GM12865 (cell line): ENCODE measurements at places on chromosomes 5 and 9.
A peak's percentile ranks its signal among the peaks of the same experiment; 100 is the strongest.

GRCh38 chr5:14594378-14595074 lies 12.9 kb downstream of the OTULINL start:
- no peak for DNase-seq

GRCh38 chr5:50576686-50577256 lies 89.7 kb upstream of the PARP8 start:
- no peak for DNase-seq

DNA sequence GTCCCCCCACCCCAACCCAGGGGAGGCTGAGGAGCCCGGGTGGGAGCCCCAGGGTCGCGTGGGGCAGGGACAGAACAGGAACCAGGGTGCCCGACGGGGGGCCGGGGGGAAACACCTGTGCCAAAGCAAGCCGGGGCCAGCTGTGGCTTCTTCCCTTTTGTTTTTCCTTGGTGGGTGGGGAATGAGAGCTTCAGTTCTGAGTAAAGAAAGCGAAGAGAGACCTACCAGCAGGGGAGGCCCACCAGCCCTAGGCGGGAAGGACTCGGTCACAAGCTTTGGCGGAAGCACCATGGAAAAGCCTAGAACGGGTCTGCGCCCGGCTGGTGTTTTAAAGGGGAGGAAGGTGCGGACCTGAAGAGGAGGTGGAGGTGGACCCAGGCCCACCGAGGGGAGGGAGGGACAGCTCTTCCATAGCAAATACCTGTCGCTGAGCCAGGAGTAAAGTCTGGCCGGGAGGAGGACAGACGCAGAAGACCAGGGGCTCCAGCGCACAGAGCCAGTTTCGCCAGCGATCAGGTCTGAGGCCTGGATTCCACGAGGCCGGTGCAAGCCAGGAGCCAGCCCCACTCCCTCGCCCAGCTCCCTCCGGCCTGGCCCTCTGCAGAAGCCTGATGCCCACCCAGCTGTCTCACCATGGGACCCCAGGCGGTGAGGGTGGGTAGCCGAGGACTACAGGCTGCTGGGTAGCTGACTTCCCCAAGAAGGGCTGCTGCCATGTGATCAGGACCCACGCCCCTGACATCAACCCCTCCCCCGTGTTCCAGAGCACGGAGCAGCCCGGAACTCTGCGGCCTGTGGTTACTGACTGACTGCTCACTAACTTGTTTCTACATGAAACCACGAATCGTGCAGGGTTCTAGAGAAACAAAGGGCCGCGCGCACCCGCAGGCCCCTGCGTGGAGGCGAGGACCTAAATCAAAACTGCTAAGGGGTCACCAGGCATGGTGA lies 849 bp upstream of the MGAT1 start:
- DNase-seq = peak; percentile 95

DNA sequence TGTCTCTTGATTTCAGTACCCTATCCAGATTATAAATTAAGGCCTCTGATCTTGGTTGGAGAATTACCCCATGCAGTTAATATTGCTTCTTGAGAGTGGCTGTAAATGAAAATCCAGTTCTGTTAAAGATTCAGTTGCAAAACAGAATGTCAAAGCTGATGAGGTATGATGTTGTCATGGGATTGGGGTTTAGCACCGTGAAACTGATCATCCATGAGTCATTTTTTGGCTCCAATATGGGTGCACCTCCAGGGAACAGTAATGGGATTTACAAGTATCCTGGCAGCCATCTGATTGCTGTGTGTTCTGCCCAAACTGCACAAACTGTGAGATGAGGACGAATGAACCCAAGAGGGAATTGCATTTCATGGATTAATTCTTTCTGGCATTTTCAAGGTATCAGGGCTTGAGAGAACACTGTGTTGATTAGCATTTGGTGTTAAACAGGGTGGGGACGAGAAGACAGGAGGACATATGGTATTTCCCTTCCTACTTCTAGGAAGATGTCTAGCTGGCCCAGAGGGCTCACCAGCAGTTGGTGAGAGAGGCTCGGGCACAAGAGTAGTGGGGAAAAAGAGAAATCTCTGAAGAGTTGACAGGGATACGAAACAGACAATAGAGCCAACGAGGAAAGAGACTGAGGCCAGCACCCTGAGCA lies 214.7 kb downstream of the GAS1 start:
- no peak for DNase-seq

GRCh38 chr5:126195410-126196100 lies 227.7 kb upstream of the GRAMD2B start:
- DNase-seq = no peak

GRCh38 chr5:10567121-10567591 lies 3.3 kb downstream of the ANKRD33B start:
- peak; percentile 71 for DNase-seq

DNA sequence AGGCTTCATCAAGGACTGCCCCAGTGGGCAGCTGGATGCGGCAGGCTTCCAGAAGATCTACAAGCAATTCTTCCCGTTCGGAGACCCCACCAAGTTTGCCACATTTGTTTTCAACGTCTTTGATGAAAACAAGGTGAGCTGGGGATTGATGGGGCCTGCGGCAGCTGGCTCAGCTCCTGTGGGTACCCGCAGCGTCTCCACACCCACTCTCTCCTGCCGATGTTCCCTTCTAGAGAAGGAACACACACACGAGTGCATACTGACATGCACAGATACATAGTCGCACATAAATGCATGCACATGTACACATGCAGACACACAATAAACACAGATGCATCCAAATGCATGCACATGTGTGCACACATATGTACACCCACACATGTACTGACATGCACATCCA lies 45.6 kb downstream of the NCS1 start:
- DNase-seq = no peak

DNA sequence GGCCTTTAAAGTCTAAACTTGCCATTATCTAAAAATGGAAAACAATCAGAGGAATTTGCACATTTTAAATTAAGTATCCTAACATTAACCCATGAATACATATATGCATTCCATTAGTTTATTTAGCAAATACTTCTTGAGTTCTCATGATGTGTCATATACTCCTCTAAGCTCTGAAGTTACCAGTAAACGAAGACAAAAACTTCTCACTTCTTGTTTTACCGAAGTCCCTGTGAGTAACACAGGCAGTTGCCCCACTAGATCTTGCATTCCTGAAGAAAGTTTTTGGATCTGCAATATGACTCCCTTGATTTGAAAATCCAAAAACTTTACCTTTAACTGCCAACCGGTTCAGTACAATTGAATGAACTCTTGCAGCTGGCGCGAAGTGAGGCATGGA lies 439.0 kb upstream of the MPDZ start:
- no peak for DNase-seq

DNA sequence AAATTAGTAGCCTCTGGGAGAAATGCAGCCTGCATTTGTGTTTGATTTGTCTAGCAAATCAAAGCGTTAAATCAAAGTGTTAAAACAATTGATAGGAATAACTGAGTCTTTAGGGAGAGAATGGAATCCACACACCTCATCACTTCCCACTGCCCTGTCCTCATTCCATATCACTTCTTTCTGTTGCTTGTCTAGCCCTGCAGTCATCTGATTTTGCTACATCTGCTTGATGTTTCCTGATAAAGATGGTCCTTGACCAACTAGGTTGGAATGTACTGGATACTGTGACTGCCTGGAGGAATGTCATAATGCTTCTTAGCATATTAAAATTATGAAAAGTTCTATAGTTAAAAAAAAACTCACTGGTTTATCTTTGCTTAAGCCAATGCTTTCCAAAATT lies 119.9 kb downstream of the DOCK2 start:
- DNase-seq = no peak

DNA sequence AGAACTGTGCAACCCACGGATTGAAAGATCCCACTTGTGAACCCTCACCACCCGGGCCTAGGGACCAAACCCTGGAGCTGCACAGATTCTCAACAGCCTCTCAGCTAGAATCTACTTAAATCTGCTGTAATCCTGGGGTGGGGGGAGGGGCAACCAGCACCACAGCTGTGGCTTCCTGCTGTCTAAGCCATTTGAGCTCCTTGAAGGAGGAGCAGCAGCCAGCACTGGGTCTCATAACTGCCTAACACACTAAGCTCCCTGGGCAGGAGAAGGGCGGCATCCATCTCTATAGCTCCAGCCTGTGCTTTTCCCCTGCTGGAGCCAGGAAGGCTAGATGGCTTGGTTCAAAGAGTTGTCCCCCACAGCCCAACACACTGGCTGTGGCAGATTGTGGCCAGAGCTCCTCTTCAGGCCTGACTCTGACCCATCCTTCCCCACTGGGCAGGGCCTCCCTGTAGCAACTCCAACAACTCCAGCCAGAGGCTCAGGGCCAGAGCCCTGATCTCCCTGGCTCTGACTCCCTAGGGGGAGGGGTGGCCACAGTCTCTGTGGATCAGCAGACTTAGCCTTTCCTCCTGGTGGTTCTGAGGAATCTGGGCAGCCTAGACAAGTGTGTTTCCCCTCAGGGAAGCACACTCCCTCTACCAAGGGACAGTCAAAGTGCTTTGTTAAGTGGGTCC lies 72.0 kb upstream of the C9orf72 start:
- DNase-seq = no peak

DNA sequence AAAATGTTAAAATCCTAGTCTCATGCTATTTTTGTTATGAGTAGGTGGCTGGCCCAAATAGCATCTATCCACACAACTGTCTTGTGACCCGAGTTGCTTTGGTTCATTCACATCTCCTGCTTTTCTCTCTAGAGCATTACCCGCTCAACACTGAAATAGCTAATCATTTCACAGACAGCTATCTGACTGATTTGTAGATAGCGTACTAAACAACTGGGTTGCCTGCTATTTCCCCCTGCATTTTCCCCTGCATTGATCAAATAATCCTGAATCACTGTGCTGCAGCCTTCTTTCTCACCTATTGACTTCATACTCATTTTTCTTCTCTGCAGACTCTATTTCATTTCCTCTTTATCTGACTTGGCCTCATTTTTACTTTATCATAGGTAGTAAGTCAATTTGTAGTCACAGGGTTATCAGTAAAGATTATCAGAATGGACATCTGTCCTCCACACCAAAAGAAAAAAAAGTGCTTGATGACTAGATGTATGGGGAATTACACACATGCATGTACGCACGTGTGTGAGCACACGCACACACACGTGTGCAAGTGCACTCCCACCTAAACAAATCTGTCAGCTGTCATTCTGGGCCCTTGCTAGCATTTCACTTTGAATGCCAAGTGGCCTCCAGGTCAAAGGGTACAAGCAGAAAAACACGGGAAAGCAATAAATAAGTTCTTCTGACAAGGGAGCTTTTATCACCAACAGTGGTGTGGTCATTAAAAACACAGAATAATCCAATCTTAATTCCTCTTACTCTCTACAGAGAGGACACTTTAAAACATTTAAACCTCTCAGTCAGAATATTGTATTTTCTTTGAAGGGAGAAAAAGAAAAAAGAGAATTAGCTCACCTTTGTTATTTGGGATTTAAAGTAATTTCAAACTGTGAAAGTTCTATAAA lies 501.6 kb downstream of the EFNA5 start:
- no peak for DNase-seq

- no peak for DNase-seq
Measured at GRCh38 chr9:33220681-33221567, 19.0 kb upstream of the SPINK4 start.
